Astrocyte of the spinal cord (primary cell): ENCODE measurements at places on chromosomes 16 and 17.

- DNase-seq: no peak
Measured at GRCh38 chr17:57234061-57234738, 22.1 kb upstream of the MSI2 start.

GRCh38 chr17:13491916-13492736 is 109.6 kb downstream of the HS3ST3A1 start:
- peak; percentile 59 for DNase-seq

GRCh38 chr16:78742501-78743283 is 643.2 kb downstream of the WWOX start:
- DNase-seq: no peak

GRCh38 chr17:34644941-34645550 is 65.7 kb downstream of the TMEM132E start:
- no peak for DNase-seq

- DNase-seq: no peak
Measured at GRCh38 chr16:17453364-17454038, 17.3 kb downstream of the XYLT1 start.

DNA sequence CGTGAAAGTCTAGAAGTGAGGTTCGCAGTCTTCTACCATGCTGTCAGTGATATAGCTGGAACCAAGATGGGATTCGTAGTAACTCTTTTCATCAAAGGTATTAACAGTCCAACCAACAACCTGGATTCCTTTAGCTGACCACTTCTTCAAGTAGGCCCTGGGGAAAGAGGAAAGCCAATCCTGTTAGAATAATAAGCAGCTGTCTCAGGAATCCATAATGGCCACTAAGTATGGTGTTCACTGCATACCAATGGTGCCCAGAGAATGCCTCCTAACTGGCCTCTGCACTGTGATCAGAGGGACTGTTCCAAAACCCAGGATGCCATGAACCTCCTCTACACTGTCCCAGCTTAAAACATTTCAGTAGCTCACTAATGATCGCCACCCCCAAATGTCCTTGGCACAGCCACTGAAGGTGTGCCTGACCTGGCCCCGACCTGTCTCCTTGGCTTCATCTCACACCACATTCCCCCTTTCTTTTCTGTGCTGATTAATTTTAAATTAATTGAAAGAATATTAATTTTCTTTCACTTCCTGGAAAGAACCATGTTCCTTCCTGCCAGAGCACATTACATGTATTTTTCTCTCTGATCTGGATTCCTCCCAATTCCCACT is 18.3 kb downstream of the GDE1 start:
- DNase-seq: no peak

DNA sequence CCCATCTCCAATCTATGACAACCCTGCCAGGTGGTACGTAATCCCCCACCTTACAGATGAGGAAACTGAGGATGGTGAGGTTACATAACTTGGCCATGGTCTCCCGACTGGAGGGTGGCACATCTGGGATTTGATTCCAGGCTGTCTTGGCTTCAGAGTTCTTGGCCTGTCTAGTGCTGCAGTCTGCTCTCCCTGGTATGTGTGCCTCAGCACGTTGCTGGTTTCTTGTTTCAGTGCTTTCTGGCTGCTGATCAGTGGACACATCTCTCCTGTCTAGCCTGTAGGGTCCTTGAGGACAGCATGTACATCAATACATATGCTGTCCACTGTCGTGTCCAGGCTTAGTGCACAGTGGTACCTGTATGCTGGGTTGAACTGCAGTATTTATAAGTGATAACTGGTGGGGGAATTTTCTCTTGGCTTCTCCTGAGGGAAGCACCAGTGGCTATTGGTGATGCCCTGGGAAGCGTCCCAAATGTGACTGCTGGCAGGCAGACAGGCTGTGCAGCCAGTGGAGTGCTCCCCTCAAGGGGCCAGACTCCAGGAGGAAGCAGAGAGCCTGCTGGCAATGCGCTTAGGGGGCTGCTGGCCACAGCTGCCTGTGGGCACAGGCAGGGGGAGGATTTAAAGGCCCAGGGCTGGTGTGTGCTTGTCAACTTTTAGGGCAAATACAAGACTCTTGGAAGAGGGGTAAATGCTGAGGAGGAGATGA is 14.4 kb downstream of the CTRL start:
- DNase-seq: no peak

GRCh38 chr16:69496896-69497295 is 68.9 kb upstream of the NFAT5 start:
- no peak for DNase-seq
